Activated CD4-positive, alpha-beta memory T cell treated with anti-CD3 and anti-CD28 coated beads, Interleukin-2, amount 10 ng/mL, durations not matched to agents 7 days and 5 days (primary cell): ENCODE measurements at places on chromosomes 5 and 9. TPM values are rescaled to one million over a fixed set of nuclear protein-coding genes. Genes with fewer than 3 reads are reported as not detected.

The KIAA0825 gene
- total RNA-seq, result 1.7 TPM

DNA sequence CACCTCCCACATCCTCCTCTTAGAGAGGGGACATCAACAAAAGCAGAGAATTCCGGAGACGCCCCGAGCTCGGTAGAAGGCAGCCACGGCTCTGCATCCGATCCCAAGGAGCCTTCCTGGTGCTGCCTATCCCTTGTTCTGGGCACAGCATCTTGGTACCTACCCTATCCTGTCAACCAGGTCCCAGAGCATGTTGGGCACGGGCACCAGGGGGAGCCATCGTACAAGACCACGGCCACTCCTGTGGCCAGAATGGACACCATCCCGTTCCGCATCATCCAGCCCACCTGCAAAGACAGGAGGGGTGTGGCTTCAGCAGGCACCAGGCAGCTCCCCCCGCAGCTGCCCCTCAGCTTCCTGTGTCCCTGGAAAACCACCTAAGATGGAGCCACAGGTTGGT lies 62.7 kb upstream of the ZNF354A start:
- H3K4me1 ChIP-seq, result no peaks in the 10 kb centered on the region
- no peak overlapping the region for H3K4me3 ChIP-seq
- DNase-seq, result no peak
- no peaks in the 10 kb centered on the region for H3K36me3 ChIP-seq

DNA sequence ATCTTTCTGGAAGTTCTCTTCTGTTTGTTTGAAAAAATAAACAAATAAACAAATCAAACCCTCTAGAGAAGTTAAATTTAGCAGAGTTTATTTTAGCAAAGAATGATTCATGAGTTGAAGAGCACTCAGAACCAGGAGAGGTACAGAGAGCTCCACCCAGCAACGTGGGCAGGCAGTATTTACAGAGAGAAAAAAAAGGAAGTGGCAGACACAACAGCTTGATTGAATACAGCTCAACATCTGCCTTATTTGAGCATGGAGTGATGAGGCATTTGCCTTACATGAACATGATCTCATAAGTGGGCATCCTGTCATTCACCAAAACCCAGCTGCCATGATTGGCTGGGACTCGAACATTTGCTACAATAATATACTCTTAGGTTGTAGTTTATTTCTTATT lies 381.6 kb upstream of the ADAMTS16 start:
- H3K27ac ChIP-seq, result no peak overlapping the region
- no peaks in the 10 kb centered on the region for H3K4me1 ChIP-seq
- H3K4me3 ChIP-seq, result no peak overlapping the region
- DNase-seq, result no peak

GRCh38 chr9:107675351-107676259 lies 186.0 kb upstream of the KLF4 start:
- no peak overlapping the region for H3K4me3 ChIP-seq
- no peak overlapping the region for H3K27ac ChIP-seq
- DNase-seq, result no peak
- no peaks in the 10 kb centered on the region for H3K4me1 ChIP-seq
- H3K36me3 ChIP-seq, result no peaks in the 10 kb centered on the region
